ENCODE measurements at places on chromosomes 11 and 22.

- DNase-seq, result no peak
Observed at GRCh38 chr11:12160680-12161079, 50.3 kb downstream of the MICAL2 start.

GRCh38 chr22:47304191-47304831 is 541.9 kb downstream of the TBC1D22A start:
- DNase-seq, result no peak

GRCh38 chr11:70210051-70210501 is 7.0 kb downstream of the FADD start:
- no peak for DNase-seq

DNA sequence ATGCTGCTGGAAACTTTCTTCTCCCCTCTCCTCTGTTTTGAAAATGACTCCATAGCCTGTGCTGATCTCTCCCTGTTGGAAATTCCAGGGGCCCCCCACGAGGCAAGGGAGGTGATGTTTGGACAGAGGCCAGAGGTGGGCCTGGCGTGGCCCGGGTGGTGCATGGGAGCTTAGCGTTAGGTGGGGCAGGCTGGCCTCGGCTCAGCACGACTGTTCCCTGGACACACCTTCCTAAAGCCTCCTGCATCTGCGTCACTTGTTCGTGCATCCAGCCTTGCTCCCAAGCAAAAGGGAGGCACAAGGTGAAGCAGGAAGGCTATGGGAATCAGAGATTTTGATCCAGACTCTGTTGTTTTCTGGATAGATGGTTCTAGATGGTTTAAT is 135.2 kb downstream of the CEP164 start:
- no peak for DNase-seq

GRCh38 chr11:826836-827145 is 928 bp upstream of the CRACR2B start:
- no peak for DNase-seq

Data from midbrain (tissue), 1 donor.